M059J (cell line): ENCODE measurements at places on chromosomes 2 and 18. TPM values are rescaled to one million over a fixed set of nuclear protein-coding genes. Genes with fewer than 3 reads are reported as not detected.

- DNase-seq = no peak
Observed at GRCh38 chr2:71426721-71427120, 26.6 kb upstream of the DYSF start.

The TMEM198 gene
- 2.5 and 3.5 TPM in 2 replicates for total RNA-seq

GRCh38 chr18:40849886-40850285, 1105.1 kb upstream of the PIK3C3 start:
- no peak for DNase-seq

- DNase-seq = no peak
Observed at GRCh38 chr2:20524412-20525040, 77.7 kb downstream of the RHOB start.

- DNase-seq = no peak
Observed at GRCh38 chr18:44548291-44549221, 132.1 kb upstream of the SETBP1 start.

DNA sequence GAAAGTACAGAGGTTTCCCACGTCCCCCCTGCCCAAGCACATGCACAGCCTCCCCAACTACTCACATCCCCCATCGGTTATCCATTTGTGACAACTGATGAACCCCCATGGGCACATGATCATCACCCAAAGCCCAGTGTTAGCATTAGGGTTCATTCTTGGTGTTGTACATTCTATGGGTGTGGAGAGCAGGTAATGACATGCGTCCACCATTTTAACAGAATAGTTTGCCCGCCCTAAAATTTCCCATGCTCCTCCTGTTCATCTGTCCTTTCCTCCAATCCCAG, 74.3 kb downstream of the LONRF2 start:
- DNase-seq = no peak

GRCh38 chr2:217740178-217740577, 262.6 kb downstream of the TNS1 start:
- DNase-seq = no peak

The IFIH1 gene
- total RNA-seq = 70.9 and 90.2 TPM in 2 replicates

The SAG gene
- not detected in 2 replicates for total RNA-seq

The GPR45 gene
- not detected in 2 replicates for total RNA-seq

DNA sequence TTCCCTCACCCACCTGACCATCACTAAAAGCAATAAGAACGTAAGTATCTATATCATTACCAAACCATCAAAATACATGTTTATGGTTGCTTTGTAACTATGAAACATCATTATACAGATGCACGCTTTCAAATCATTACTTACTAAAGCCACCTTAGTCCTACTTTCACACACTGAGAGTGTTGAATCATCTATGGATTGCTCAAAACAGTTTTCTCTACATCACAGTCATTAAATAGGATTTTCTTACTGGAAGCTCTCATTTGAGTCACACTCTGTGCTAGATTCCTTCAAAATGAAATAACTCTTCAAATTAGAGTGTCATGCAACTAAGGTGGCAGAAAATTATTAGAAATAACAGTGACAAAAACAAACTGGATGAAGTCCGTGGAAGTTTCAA, 878.4 kb downstream of the CPS1 start:
- no peak for DNase-seq

The PSD4 gene
- total RNA-seq = 6.4 and 14.7 TPM in 2 replicates

DNA sequence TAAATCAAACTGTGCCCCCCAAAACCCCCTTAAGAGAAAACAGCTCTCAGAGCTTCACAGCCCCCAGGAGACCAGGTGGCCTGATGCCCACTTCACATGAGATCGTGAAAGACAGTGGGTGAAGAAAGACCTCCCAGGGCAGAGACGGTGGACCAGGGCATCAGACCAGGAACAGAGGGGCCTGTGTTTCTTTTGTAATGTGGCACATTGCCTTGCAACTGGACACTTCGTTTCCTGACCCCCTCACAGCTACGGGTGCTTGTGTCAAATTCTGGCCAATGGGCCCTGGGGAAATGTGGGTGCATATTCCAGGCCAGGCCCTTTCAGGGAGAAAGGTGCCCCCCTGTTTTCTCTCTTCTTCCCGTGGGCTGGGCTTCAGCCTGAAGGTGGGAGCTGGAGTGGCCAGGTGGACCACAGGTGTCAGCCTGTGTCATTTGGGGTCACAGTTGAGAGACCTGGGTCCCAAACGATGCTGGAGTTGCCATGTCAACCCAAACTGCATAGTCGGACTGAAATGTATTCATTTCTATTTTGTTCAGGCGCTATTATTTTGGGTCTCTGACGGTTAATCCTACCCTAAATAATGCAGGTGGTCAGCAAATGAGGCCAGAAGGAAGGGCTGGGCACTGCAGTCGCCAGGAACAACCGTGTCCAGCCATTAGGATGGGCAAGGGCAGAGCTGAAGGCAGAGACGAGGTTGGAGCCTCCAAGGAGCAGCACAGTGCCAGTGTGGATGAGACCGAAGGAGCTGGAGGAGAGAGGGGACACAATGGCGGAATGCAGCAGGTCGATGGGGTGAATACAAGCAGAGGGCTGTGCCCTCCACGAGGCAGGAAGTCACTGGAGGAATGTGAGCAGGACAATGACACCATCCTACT, 338.2 kb downstream of the EIPR1 start:
- DNase-seq = no peak

The MERTK gene
- 0.25 TPM in 1 of 2 replicates, not detected in the other for total RNA-seq

DNA sequence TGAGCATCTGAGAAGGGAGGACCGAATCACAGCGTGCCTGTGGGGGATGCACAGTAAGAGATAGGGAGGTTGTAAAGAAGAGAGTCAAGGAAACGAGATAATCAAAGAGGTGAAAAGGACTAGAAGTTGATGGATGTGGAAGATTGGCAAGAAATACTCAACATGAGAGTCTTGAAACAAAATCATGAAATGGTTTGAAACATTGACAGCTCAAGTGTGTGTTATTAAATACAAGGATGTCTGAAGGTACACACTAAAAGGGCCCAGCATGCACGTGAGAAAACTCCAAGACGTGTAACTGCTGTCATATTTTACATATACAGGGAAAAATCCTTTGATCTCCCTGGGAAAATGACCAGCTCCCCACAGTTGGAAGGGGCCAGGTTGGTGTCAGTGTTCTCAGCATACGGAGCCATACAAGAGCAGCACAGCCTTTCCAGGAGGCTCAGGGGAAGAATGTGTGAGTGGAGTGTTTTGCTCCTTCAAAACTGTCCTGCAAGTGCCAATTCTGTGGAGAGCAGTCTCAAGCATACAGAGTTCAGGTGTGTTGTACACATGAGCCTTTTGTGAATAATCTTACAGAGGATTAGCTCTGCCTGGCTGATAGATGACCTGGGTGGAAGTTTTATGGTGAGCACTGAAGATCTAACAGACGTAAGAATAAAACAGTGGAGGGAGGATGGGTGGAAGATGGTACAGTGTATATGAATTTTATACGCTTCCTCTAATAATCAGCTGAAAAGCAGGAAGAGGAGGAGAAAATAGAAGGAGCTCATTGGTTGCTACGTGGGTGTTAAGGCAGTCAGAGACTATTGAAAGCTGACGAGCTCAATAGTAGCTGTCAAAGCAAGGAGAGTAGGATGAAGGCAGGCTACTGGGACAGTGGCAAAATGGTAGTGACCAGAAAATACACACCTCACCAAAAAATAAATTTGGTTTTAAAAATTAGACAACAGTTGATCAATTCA, 126.8 kb downstream of the ATP9B start:
- no peak for DNase-seq

- no peak for DNase-seq
Observed at GRCh38 chr2:37149626-37150322, 7.0 kb downstream of the EIF2AK2 start.
